ENCODE measurements at places on chromosomes 3 and 15.

- peak; percentile 48 for DNase-seq
These were observed 1.6 kb downstream of the SPRED1 start for GRCh38 chr15:38254051-38254883.

GRCh38 chr15:89144491-89144890 lies 56.2 kb downstream of the ABHD2 start:
- no peak for DNase-seq

DNA sequence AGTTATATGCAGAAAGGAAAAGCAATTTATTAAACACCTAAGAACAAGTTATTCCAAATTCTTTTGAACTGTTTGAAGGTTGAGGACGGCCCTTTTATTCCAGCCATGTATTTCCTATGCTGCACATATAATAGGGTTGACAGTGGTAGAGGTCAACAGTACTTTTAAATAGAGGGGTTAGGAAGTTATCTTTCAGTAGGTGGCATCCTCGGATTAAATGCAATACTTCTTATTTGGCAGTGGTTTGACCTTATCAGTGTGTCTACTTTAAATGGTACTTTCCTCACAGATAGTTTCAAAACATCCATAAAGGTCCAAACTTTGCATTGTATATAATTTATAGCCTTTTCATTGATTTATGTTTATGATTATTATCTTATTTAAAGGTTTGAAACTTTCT lies 558.7 kb downstream of the TUSC7 start:
- no peak for DNase-seq

- DNase-seq: no peak
These were observed 3.5 kb downstream of the EDC3 start for GRCh38 chr15:74692327-74692726.

DNA sequence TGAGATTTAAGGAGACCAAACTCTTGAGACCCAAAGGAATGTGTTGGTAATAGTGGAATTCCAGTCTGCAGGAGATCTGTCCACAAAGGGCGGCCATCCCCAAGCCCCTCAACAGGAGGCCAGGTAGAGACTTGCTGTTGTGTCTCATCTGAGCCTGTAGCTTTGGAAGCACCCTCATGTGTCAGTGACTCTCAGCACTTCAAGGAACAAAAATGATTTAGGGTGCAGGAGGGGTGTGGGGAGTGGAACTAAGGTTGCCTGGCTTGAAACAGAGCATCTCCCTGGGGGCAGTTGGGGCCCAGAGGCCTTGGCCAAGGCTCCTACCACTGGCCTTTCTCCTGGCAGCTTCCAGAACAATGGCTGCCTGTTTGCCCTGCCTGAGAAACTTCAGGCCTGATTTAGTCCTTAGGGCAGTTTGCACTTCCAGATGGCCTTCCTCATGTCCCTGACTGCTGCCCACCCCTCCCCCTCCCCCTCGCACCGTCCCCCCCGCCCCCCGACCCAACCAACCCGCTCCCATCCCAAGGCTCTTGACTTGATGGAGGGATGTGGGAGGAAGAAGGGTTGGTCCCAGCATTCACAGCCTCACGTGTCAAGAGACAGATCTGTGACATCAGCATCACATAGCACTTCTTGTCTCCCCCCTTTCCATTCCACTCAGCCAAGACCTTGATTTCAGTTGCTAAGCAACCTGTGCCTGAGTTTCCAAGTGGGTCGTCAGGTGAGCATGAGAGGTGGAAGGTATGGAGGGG lies 77.1 kb downstream of the CORO2B start:
- DNase-seq: no peak

GRCh38 chr3:104628185-104628789 lies 738.4 kb upstream of the ALCAM start:
- peak; percentile 52 for DNase-seq

- no peak for DNase-seq
These were observed 267.9 kb downstream of the RPLP1 start for GRCh38 chr15:69720536-69720935.

DNA sequence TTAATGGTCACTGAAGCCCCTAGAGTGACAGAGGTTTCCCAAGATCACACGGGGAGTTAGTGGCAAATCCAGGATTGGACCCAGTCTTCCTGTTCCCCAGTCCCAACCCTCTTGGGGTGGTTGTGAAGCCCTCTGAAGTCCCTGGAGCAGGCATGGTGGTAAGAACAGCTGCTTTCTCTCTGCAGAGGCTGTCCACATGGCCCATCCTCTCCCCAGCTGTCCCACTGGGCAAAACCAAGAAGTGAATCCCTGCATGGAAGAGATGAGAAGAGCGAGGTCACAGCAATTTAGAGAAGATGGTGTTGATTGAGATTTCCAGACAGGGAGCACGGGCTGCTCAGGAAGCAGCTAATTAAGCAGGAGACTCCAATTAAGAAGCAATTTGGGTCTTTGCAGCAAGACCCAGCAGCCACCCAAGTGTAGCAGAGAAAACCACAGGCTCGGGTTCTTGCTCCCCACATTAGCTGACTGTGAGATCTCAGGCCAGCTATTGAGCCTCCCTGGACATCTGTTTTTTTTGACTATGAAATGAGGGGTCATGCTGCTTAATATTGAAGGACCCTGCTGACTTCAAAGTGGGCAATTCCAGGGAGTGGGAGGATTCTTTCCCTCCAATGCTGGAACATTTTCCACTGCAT lies 14.8 kb upstream of the HDAC11 start:
- DNase-seq: no peak

DNA sequence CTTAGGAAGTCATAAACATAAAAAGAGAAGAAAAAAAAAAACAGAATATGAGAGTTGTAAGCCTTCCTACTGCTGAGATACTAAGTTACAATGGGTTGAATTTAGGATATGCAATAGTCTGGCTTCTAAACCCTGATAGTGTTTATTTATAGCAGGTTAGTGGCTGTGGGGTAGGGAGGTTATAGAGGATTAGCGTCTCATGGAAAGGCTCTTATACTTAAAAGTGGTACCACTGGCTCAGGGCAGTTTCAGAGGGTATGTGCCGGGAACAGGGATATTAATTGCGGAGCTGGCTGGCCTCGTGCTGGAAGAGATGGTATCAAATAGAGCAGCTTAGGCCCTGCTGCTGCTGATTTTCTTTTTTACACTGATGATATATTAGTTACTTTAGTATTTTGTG lies 60.8 kb downstream of the PFN2 start:
- DNase-seq: no peak

GRCh38 chr3:32220006-32220405 lies 18.5 kb upstream of the CMTM8 start:
- DNase-seq: no peak

DNA sequence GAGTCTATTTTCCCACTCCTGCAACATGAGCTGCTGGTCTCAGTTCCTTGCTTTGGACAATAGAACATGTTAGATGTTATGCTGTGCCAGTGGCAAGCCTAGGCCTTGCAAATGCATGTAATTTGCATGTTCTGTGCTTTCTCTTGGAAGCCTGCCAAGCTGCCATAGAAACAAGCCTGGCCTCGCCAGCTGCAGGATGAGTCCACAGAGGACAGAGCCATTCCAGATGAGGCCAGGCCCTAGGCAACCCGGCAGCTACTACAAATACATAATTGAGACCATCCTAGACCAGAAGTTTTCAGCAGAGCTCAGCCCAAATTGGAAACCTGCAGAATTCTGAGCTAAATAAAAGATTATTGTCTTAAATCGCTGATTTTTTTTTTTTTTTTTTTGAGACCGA lies 39.6 kb downstream of the TRIM69 start:
- DNase-seq: no peak

GRCh38 chr3:72756900-72757299 lies 91.3 kb downstream of the SHQ1 start:
- DNase-seq: no peak

- DNase-seq: peak; percentile 38
These were observed 283.8 kb downstream of the C3orf38 start for GRCh38 chr3:88433568-88433967.

- DNase-seq: no peak
These were observed 161.3 kb downstream of the ABHD5 start for GRCh38 chr3:43852066-43852465.

- DNase-seq: no peak
These were observed 7.1 kb downstream of the RMDN3 start for GRCh38 chr15:40747685-40748631.

- peak; percentile 68 for DNase-seq
These were observed 31.1 kb upstream of the INSYN1 start for GRCh38 chr15:73784291-73784690.

DNA sequence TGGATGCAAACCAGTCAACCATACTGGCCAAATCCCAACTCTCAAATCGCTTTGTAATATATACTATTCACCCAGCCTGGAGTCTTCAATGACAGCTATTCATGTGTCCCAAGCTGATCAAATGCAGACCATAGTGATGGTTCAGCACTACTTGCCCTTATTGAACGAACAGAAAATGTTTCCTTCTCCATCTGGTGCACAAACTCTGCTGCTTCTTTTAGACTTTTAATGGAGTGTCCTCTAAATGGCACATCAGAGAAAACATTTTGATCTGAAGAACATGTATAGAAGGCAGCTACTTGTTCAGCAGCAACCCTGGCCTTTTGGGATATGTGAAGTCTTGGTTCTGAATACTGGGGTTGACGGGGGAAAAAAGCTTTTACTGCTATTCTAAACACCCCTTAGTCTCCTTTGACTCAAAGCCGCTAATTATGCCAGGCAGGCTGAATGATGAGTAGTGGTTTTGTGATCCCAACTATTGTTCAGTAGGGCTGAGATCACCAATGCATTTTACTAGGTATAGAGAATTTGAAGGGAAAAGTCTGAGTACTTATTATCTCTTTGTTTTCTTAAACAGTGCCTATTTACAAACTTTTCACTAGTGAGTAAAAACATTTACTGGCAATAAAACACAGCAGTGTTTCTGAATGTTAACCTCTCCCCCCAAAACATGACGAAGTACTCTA lies 781.2 kb downstream of the ROBO1 start:
- no peak for DNase-seq

GRCh38 chr3:189143771-189144170 lies 28.0 kb upstream of the TPRG1 start:
- no peak for DNase-seq

DNA sequence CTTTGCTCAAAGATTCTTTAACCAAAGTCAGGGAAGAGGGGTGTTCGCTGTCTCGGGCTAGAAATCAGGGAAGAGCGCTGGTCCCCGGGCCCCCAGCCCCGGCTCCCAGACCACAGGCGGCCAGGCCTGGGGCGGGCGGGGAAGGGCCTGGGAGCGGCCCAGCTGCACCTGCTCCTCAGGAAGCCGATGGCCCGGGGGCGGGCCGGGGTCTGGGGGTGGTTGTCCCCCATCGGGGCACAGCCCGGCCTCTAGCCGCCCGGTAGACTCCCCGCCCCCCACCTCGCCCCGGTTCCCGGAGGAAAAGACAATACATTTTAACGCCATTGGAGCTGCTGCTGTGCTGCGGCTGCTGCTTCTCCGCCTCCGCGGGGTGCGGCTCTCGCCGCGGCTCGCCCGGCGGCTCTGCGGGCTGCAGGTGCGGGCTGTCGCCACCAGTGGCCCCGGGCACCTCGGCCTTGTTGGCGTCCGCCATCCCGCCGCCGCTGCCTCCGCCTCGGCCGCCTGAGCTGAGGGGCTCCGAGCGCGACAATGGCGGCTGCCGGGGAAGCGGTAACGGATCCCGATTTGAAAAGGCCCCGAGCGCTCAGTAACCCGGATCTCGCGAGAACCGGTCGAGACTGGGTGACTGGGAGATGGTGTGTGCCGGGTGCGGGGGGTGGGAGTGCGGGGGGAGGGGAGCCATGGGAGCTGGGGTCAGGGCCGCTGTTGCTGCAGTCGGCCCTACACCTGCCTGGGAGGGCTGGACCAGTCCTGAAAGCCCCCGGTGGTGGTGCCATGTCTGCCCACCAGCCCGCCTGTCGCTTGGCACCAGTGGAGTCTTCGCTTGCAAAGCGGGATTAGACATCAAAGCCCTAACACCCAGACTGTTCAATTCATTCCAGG lies at the start of gene MYEF2:
Gene MYEF2, minus strand, starts transcription at position 530 of the 882 bp plus-strand sequence. Its CDS starts 58 bp downstream, at position 472.
- peak; percentile 56 for DNase-seq

- no peak for DNase-seq
These were observed 3.2 kb upstream of the SCG3 start for GRCh38 chr15:51678096-51678495.

GRCh38 chr3:170764017-170764416 lies 106.0 kb downstream of the RPL22L1 start:
- DNase-seq: no peak

- no peak for DNase-seq
These were observed 518.2 kb upstream of the NAALADL2 start for GRCh38 chr3:174340624-174341587.

DNA sequence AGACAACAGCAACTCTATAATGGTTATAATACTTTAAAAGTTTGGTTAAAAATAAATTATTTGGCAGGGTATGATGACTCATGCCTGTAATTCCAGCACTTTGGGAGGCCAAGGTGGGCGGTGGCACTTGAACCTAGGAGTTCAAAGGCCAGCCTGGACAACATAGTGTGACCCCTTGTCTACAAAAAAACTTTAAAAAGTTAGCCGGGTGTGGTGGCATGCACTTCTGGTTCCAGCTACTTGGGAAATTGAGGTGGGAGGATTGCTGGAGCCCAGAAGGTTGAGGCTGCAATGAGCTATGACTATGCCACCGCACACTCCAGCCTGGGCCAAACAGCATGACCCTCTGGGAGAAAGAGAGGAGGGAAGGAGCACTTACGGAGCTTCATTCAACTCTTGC lies 7.7 kb upstream of the TRPC1 start:
- no peak for DNase-seq

- no peak for DNase-seq
These were observed 118.0 kb upstream of the NPHP3 start for GRCh38 chr3:132840201-132840700.

- no peak for DNase-seq
These were observed 311.7 kb downstream of the WDR72 start for GRCh38 chr15:53447742-53448141.

GRCh38 chr15:83767741-83768140 lies 113.8 kb downstream of the ADAMTSL3 start:
- no peak for DNase-seq

- no peak for DNase-seq
These were observed 651.2 kb downstream of the DIPK2A start for GRCh38 chr3:144622845-144623244.

DNA sequence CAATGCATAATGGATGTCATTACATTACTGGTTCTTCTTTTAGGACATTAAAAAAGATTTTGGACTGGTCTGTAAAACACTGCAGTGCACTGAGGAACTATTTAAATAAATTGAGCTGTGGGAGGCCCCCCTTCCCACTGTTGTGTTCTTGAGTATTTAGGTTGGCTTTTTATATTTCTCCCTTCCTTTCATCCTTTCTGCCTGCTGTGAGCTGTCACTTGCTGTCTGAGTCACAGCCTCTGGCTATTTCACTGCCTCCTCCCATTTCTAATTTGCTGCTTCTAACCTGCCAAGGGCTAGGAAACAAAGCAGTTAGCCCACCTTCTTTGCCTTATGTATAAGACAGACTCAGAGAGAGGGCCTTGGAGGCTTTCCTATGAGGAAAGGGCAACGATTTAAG lies 89.0 kb upstream of the FNDC3B start:
- DNase-seq: peak; percentile 27

DNA sequence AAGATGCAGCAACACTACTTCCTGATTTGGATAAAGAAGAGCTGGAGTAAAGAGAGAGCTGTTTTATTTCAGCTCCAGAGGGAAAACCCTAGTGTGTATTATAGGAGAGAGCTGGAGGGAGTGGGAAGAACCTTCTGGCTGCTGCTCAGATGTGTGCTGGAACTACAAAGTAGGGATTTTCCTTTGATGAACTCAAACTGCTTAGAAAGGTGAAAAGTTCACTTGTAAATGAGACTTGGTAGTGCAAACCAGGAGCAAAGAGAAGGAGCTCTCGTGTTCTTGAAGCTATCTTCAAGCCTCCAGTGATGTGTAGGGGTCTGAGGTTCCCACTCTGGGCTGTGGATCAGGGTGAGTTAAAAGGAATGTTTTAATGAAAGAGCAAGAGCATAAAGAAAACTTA lies 110.4 kb downstream of the EDEM1 start:
- no peak for DNase-seq

Data from NCI-H446 treated with DMSO at 0.1 percent for 48 hours (cell line).